ENCODE measurements at places on chromosomes 16 and 17.

GRCh38 chr17:55986817-55987216 lies 166.5 kb upstream of the ANKFN1 start:
- no peak for DNase-seq

DNA sequence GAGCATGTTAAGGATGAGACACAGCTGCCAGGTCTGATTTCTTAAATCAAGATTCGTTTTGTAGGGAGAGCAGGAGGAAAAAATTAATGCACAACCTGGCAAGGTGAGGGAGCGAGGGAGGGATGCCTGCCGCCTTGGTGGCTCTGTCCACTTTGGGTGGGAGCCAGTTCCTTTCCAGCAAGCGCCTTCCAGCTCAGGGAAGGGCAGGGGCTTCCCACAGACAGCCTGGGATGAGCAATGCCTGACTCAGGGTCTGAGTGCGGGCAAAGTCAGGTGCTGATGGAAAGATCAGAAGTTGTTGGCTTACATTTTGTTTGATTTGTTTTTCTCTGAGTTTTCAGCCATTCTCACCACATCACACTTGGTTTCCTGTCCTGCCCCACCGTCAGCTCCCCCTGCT lies 220.7 kb downstream of the ENGASE start:
- DNase-seq = no peak

DNA sequence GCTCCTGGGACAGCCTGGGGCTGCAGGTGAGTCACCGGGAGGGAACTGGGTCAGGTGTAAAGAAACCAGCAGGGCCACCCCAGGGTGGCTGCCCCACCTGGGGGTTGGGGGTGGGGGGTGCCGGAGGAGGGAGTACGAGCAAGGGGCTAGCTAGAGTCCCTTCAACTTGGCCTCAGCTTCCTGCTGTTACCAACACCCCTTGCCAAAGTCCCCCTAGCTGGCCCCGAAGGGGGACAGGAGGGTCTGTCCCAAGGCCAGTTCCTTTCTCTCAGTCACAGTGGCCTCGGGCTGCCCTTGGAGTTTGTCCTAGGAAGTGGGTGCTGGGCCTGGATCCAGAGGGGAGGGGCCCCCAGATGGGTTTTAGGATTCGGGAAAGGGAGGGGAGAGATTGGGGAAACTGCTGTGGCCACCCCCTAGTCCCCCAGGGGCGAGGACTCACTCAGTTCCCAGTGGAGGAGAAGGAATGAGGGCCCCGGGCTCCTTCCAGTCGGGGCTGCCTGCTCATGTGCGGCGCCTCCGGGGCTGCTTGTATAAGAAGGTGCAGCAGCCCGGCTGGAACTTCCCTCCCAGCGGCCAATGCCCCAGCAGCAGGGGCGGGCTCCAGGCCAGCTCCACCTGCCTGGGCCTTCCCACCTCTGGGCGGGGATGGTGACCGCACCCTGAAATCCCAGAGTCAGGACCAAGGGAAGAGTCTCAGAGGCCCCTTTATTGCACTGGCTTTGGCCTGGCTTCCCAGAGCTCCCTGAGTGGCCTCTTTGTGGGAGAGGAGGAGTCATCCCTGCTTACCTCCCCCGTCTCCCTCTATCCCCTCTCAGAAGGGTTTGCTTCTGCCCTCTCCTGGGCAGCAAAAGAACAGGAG lies 7.3 kb downstream of the ARHGAP27 start:
- DNase-seq = peak; percentile 84

GRCh38 chr17:31155208-31155810 lies 60.5 kb downstream of the NF1 start:
- DNase-seq = no peak

DNA sequence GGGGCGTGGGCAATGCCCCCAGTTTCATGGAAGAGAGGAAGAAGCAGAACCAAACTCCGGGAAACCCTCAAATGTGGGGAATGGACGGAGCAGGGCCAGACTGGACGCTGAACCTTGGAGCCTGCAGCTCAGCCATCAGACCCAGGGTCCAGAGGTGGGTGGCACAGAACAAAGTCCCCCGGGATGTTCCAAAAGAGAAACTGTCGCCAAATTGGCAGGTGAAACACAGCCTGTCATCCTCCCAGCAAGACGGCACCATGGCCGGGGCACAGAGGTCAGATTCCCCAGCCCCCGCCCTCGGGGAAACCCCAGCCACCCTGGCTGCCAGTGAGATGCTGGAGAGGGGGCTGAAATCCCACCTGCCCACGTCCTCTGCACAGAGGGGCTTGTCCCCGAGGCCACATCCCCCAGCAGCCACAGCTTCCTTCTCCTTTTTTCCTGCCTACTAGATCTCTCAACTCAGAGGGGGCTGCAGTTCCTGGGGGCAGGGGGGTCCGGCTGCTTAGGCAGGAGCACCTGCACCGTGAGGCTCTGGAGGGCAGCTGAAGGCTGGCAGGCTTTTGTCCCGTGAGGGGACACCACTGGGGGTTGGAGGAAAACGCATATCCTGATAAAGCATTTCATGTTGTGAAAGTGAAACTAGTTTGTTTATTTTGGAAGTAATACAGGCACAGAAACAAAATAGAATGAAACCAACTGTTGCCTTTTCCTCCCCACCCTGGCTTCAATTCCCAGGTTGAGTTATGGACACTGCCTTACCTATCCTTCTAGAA lies 1.2 kb upstream of the SECTM1 start:
- no peak for DNase-seq

DNA sequence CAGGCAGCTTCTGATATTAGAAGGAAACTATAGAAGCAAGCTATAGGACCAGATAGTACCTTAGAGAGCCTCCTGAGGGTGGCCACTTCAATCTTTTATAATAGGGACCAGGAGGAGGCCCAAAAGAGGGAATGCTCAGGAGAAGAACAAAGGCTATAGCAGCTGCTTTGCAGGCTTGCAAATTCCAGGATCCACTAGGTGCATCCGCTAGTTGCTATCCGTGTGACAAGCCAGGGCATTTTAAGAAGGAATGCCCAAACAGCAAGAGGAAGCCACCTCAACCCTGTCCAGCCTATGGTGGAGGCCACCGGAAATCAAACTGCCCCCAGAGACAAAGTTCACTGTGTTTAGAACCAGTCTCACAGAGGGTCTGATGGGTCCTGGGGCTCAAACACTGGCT lies 192.6 kb upstream of the KIF2B start:
- DNase-seq = no peak

All from renal pelvis (tissue), 12 donors.